ENCODE measurements at places on chromosomes 7 and 10.

DNA sequence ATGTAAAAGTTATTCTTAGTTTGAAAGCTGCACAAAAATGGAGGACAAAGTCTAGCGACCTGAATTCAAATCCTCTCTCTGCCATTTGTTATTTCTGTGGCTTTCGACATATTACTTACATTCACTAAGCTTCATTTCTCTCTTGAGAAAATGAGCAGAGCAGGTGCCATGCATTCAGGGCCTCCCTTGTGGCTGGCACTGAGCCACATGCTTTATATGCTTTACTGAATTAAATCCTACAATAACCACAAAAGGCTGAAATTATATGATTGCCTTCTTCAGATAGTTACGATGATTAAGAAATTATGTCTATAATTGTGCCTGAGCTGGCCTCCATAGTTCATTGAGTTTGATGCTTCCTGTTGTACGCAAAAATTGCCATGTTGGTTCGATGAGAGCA, 98.7 kb downstream of the NPSR1 start:
- no peak for DNase-seq

- DNase-seq = no peak
Measured at GRCh38 chr10:29191674-29192073, 97.2 kb upstream of the LYZL1 start.

GRCh38 chr10:116802876-116803275, 46.4 kb upstream of the ENO4 start:
- DNase-seq = no peak

DNA sequence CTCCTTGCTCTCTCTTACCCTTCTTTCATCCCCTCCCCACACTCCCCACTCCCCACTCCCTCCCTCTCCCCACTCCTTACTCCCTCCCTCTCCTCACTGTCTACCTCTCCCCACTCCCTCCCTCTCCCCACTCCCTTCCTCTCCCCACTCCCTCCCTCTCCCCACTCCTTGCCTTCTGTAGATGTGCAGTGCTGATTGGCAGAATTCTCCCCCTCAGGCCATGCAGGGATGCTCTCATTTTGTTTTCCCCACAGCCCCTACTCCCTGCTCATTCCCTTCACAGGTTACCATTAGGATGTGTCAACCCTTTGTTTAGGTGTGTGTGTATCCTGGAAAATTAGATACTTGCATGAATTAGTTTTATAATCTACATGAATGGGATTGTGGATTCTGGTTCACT, 90.3 kb downstream of the CELF2 start:
- no peak for DNase-seq

DNA sequence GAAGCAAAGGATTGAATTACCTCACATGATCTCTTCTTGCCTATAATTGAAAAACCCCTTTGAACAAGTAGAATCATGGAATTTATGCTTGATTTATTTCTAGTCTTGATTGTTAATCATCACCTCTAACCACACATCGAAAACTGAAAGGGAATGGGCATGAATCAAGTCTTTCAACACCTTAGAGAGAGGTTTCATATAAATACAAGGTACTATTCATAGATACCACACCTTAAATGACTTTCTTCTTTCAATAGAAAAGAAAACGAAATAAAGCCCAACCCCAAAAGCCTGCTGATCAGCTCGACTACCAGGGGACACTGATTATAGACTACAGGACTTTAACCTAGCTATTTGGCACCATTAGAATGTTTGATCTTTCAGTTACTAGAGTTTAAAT, 128.6 kb upstream of the PTPRZ1 start:
- DNase-seq = no peak

DNA sequence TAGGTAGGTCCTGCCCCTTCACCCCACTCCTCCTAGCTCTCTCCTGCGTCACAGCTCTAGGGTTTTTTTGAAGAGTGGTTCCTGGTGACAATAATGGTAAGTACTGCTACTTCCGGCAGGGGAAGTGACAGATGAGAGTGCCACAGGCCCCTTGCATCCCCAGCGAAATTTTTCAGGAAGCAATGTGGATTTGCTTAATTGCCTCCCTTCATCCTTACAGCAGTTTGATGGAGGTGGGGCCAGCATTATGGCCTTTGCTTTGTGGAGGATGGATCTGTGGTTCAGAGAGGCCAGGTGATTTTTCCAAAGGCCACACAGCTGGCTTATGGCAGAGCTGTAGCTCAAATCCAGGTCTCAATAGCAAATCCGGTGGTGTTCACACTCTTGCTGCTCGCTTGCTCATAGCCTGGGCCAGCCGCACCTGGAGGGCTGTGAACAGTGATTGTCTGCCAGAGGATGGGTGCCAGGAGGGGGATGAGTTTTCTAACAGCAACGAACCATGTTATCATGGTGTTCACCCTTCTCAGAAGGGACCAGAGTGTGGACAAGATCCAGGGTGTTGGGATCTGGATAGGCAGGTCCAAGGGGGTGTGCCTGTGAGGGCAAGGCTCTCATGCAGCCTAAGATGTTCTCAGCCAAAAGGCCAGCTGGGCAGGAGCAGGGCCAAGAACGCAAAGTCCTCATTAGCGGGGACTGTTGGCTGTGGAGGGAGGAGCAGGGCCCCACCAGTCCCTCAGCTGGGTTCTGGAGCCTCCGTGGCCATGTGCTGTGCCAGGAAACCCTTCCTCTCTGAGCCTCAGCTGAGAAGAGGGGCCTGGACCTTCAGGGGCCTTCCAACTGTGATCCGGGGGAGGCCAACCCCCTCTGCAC, 89.0 kb downstream of the EMX2 start:
- DNase-seq = no peak

DNA sequence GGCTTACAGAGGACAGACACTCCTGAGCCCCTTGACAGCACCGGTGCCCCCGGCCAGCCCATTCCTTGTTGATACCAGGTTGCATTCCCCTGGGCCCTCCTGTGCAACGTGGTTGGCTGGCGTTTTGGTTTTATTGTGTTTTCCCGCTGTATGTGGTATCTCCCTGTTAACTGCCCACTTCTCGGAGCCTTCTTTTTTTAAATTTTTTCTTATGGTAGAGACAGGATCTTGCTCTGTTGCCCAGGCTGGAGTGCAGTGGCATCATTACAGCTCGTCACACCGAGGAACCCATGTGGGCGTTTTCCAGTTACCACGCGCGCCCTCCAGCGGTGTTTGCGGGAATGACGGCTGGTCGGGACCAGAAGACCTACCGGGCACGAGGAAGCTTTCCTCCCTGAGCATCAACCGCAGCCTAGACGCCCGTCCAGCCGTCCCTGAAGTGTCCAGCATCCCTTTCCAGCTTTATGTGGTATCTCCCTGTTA, 16.9 kb upstream of the ZFAND2A start:
- peak; percentile 81 for DNase-seq

DNA sequence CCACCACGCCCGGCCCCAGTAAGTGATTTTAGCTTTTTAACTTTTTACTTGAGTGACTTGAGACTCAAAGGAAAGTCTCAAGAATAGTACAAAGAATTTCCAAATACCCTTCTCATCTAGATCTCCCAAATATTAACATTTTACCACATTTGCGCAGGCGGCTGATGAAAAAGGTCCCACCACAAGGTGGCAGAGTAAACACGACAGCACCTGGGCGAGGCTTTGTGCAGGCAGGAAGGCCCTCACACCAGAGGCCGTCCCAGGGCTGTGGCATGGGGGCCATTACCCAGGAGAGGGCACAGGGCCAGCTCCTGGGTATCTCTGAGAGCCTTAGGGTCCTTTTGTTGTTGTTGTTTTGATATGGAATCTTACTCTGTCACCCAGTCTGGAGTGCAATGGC, 50.0 kb upstream of the WIPI2 start:
- DNase-seq = peak; percentile 36
